GM06990 (cell line): ENCODE measurements at places on chromosomes 6 and 20.

GRCh38 chr6:147220345-147220744 is 16.1 kb downstream of the STXBP5 start:
- DNase-seq: no peak

GRCh38 chr6:35311390-35312075 is 13.9 kb downstream of the DEF6 start:
- DNase-seq: no peak

DNA sequence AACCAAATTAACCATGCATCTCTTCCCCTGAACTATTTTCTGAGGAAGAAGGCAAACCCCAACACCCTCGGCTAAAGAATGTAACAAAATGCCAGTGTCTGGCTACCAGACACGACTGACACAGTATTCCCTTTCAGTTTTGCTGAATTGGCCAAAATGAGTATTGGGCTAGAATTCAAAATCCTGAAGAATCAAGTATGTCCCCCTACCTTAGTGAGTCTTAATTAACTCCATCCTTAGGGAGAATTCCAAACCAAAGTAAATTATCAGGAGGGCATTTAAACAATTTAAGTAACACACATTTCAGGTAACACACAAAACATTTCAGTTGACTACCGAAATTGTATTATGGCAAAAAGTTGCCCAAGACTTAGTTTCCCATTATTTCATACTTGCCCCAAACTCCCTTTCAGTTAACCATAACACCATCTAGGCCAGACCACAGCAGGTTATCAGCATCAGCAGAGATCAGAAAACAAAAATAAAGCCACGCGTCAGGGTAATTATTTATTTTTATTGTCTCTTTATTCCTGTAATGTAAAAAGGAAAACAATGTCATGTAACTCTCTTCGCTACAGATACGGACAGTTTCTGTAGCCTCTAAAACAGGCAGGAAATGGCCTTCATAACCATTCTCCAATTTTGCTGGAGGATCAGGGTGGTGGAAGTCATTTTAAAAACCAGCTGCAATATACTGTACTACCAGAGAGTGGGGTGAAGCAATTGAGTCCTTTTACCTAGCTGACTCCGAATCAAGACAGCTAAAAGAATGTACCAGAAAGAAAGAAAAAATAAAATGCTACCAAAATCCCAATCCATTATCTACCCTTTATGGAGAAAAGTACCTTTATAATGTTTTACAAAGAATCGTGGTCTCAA is 1.9 kb downstream of the SNX5 start:
- DNase-seq: no peak

- no peak for DNase-seq
Observed at GRCh38 chr6:44554194-44554593, 166.7 kb downstream of the CDC5L start.

- no peak for DNase-seq
Observed at GRCh38 chr20:9508696-9509178, 5.7 kb upstream of the LAMP5 start.
